ENCODE measurements at places on chromosomes 12 and 14.

GRCh38 chr12:84804691-84805473, 107.7 kb downstream of the SLC6A15 start:
- no peak for DNase-seq

GRCh38 chr12:128969480-128970055, 116.3 kb downstream of the GLT1D1 start:
- DNase-seq = no peak

DNA sequence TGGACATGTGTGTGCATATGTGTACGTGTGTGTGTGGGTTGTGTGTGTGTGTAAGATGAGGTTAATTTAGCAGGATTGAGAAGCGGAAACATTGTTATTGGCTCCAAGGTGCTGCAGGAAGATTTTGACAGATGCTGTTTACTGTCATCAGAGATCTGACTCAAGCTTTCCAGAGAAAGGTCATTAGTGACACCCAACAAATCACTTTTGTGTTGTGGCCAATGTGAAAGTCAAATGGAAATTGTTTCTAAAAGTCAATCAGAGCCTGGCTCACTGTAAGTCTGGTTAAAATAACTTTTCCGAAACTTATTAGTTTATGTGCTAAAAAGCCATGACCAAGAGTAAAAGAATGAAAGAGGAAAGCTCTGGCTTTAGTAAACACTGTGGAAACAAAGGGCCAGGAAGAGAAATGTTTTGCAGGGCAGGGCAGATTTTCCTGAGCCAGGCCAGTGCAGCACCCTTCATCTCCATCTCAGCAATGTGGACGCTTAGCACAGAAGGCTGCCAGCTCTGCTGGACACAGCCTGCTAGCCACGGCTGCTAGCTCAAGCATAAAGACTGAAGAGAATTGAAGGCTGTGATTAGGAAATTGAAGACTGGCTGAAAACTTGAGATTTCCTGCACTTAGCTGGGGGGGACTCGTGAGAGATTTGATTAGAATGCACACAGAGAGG, 235.8 kb downstream of the NEDD1 start:
- no peak for DNase-seq

GRCh38 chr12:4037747-4038312, 164.6 kb upstream of the PARP11 start:
- DNase-seq = peak; percentile 14

DNA sequence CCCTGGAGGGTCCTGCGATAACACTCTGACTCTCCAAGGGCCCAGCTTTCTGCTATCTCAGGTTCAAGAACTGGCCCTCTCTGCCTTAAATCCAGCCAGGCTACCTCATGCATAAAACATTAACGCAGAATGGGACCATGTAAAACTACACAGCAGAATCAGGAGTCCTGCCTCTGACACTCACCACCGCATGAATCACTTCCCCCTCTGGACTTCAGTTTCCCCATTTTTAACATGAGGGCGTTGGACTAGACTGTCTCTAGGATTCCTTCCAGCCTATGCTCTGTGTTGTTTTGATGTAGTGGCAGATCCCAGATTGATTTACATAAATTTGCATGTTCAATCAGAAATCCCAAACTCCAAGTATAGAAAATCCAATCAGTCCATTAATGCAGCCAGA, 3.3 kb downstream of the NCKAP5L start:
- DNase-seq = no peak

- no peak for DNase-seq
Observed at GRCh38 chr12:52059582-52060497, 8.6 kb downstream of the NR4A1 start.

- DNase-seq = no peak
Observed at GRCh38 chr12:106704081-106704480, 70.4 kb upstream of the RIC8B start.

- DNase-seq = no peak
Observed at GRCh38 chr12:123107926-123108681, 42.8 kb downstream of the PITPNM2 start.

GRCh38 chr14:98186140-98186539, 1085.9 kb downstream of the BCL11B start:
- no peak for DNase-seq

DNA sequence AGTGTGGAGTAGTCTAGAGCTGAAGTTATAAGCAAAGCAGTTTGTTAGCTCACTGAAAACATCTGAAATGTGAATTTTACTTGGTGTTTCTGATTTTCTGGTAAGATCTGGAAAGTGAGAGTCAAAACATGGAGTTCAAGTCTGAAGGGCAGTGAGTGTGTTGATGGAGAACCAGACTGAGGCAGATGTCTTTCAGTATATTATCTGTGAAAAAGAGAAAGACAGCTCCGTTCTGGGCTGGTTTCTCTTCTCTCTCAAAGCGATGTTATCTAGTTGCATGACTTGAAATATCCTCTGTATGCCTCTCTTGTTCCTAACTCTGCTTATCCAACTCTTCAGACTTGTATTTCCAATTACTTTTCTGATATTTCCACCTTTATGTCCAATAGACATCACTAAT, 381.9 kb upstream of the RGS6 start:
- no peak for DNase-seq

- no peak for DNase-seq
Observed at GRCh38 chr12:50566066-50566465, 61.3 kb downstream of the DIP2B start.

GRCh38 chr12:12190087-12190809, 76.6 kb downstream of the LRP6 start:
- DNase-seq = no peak

GRCh38 chr12:105264771-105265170, 28.8 kb upstream of the APPL2 start:
- no peak for DNase-seq

GRCh38 chr12:54024581-54025305, 3.5 kb upstream of the HOXC6 start:
- no peak for DNase-seq

DNA sequence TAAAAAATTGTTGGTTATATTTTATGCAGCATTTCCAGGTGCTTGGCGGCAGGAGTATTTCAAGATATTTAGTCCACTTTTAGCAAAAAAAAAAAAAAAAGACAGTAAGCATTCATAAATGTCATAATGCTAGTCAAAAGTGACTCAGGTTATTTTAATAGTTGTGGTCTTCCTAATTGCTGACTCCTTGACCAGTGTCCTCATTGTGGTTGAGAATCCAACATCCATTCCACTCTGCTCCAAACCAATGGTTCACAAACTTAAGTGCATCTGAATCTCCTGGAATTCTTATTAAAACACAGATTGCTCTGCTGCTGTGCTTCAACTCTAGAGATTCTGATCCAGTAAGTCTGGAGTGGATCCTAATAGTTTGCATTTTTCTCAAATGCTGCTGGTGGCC, 71.4 kb downstream of the AKAP6 start:
- no peak for DNase-seq

DNA sequence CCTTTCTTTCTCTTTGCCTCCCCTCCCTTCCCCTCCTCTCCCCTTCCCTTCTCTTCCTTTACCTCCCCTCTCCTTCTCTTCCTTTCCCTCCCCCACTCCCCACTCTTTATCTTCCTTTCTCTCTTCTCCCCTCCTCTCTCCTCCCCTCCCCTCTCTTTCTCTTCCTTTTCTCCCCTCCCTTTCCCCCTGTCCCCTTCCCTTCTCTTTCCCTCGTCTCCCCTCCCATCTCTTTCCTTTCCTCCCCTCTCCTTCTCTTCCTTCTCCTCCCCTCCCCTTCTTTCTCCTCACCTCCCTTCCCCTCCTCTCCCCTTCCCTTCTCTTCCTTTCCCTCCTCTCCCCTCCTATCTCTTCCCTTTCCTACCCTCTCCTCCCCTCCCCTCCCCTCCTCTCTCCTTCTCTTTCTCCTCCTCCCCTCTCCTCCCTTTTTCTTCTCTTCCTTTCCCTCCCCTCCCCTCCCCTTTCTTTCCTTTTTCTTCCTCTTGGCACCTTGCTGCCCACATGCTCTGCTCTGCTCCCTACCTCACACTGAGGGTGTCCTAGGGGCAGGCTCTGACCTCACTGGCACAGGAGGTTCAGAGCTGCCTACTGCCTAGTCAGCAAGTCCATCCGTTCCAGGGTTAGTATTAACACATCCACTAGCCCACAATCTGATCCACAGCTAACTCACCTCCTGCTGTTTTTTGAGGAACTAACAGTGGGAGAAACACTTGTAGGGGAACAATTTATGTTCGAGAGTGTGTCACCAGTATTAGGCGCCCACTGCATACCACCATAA, 101.0 kb downstream of the NUAK1 start:
- DNase-seq = no peak

DNA sequence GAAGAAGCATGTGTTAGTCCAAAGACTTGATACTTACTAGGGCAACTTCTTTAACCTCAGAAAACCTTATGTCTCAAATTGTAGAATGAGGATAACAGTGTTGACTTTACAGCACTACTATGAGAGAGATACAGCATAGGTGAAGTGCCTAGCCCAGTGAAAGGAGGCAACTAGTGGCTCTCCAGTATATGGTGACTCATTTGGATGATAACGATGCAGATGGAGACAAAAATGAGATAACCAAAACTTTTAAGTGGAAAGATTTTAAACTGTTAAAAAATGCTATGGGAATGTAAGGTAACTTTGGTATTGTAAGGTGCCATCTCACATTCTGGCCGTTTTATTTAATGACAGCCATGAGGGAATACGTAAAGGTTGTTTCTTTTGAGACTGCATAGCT, 2.7 kb downstream of the PHC1 start:
- DNase-seq = no peak

DNA sequence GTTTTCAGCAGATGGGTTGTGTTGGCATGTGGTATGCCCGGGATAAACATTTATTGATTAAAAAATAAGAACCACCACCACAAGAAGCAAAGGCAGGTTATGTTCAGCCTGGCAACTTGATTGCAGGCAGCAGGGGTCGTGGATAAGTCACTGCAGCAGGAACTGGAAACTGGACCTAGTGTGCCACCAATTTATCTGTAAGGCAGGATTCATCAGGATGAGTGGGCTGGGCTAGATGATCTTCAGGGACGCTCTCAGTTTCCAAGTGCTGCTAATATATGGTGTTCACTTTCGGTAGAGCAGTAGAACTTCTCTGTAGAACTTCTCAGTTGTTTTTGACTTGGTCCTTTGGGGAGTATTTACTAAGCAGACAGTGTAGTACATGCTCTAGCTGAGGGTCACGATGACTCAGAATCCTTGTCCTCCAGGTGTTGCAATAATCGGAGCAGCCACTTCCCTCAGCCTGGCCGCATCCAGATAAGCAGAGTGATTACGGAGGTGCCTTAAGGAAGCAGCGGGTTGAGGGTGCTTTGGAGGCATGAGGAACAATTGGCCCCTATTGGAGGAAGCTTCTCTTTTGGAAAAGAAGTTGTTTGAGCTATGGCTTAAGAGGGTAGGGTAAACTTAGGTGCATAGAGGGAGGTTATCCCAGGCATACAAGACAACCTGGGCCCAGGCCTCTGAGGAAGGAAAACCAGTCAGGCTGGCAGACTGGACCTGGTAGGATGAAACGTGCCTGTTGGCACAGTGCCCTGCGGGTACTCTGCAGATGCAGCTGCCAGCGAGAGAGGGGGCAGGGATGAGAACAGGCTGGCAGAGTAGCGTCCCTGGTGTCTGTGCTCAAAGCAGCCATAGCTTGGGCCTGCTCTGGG, 104.0 kb downstream of the GPR135 start:
- DNase-seq = no peak

GRCh38 chr14:36105401-36105800, 71.1 kb downstream of the PTCSC3 start:
- DNase-seq = no peak

GRCh38 chr12:62251609-62251958, 8.6 kb upstream of the USP15 start:
- DNase-seq = no peak

GRCh38 chr12:5184186-5184585, 140.5 kb downstream of the KCNA5 start:
- DNase-seq = no peak

- DNase-seq = peak; percentile 42
Observed at GRCh38 chr12:66144791-66145754, 14.5 kb upstream of the LLPH start.

DNA sequence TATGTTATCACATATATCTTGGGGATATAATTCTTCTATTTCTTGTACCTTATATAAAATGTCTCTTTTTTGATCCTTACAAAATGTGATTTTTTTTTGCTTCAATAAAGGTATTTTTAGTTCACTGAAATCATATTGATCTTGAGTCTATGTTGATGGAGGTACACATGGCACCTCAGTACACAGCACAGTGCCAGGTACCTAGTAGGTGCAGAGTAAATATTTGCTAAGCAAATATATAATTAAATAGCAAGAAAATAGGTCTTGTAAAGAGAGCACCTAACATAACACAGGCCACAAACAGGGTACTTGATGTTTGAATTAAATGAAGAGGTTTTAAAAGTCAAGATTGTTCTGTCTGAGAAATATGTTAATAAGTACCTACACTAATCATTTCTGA, 69.7 kb downstream of the CIT start:
- DNase-seq = no peak

DNA sequence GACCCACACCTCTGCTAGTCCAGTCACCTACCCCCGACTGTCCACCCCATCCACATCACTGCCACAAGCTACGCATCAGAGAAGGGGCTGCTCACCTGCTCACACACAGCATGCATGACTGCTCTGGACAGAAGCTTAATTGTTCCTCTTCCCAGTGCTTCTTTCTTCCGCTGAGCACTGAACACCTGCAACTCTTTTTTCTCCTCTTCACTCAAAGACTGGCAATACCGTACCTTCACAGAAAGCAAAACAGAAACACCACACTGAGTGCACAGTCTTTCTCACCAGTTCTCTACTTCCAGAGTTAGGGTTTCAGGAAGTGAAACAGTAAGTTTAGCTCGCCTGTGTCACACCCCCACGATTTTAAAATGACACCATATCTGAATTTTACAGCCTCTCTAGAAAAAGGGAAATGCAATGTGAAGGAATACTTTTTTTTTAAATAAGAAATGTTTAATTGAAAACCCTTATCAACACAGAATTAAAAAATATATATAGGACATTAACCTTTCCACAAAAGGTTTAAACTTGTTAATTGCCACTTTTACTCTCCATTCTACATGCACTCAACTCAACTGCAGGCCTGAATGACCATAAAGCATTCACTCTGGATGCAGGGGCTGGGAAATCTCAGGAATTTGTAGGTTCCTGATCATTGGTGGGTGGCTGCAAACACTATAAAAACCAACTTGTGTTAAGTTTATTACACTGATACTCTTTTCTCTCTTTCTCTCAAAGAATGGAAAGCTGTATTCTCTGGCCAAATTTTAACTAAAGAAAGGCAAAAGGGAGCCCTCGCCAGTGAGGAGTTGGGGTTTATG, 120.0 kb downstream of the PRICKLE1 start:
- DNase-seq = no peak

GRCh38 chr12:114902665-114903064, 218.7 kb upstream of the TBX3 start:
- DNase-seq = no peak

DNA sequence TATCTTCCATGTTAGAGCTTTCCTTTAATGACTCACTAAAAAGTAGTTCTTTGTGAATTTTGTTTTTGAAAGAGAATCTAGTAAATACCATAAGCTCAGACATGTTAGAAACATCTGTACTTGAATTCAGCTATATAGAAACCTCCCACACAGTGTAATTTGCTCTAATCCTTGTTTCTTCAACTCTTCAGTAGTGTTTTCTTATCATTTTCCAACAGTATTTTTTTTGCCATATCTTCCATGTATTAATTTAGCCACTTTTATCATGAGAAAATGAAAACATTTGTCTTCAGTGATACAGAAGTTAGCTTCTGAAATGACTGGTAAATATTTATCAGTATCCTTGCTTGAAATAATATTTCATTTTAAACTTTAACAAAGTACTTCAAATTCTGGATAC, 73.6 kb downstream of the ARID2 start:
- DNase-seq = no peak

All from fibroblast of skin of left quadriceps (primary cell).